ENCODE measurements at places on chromosomes 5 and 9.

- no peak for DNase-seq
Measured at GRCh38 chr5:144194144-144194543, 23.5 kb downstream of the KCTD16 start.

DNA sequence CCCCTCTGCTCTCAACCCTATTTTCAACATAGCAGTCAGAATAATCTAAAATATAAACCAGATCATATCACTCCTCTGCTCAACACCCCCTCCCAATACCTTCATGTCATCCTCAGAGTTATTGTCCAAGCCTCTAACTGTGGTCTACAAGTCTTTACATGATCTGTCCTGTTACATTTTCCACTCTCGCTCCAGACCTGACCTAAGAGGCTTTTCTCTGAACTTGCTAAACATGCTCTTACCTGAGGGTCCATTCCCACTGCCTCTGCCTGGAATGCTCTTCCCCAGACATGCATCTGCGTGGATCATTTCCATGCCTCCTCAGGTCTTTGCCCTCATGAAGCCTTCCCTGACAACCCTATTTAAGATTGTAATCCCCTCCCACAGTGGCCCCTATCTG, 12.0 kb downstream of the NIPSNAP3B start:
- DNase-seq, result no peak

DNA sequence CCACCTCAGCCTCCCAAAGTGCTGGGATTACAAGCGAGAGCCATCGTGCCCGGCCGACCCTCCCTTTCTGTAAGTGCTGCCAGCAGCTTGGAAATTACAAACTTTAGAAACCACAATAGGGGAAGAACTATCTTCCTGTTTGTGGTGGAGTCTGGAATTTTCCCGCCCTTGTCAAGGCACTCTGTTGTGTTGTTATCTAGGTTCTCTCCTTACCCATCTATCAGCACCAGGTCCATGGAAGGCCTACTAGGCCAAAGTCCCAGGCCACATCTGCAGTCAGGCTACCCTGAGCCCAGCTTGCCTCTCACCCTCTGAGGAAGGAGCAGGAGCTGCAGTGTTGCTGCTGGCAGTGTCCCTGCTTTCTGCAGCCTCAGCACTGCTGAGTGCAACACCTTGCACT, 214.9 kb downstream of the MCTP1 start:
- DNase-seq, result no peak

DNA sequence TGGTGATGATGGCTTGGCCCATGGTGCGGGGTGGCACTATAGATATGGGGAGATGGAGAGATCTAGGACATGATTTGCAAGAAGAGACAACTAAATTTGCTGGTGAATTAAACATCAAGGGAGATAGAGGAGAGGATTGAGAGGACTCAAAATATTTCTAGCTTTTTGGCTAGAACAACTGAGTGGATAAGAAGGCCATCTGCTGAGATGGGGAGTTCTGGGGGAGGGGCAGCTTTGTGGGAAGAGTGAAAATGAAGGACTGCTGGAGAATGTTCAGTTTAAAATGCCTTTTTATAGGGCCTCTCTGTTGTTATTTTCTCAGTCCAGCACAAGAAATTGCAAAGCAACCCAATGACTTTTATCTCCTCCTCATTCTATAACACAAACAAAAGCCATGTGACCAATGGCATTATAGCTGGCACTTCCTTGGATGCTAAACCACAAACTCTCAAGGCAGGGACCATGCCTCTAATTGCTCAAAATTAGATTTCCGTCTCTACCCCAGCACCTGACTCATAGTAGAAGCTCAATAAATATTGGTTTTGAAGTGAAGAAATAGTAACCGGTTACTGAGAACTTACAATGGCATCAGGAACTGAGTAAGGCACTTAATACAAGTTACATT, 29.8 kb downstream of the JAKMIP2 start:
- no peak for DNase-seq

- no peak for DNase-seq
Measured at GRCh38 chr5:114266374-114266773, 95.5 kb upstream of the KCNN2 start.

DNA sequence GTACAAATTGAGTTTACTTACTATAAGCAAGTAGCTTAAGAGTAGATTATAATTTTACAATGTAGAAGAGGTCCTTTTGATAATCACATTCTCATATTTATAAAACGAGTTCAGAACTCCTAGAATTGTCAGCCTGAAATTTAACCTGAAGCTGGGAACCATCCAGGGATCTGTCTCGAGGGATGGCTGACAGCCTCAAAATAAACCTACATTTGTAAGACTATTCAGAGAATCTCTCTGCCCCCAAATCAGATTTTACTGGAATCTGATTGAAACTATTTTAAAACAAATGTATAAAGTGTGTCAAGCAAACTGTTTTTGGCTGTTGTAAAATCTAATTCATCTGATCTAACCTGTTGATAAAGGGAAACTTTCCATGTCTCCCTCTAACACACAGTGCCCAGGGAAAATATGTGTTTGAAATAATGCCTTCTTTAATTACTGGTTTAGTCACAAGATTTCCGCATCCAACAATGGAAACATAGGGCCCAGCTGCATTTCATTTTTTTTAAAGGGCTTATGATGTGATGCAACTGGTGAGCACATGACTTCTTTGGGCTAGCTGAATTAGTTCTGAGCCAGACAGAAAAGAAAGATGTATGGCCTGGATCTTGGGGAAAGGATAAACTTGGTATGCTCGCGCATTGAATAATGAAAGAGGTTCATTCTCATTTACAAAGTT, 30.3 kb downstream of the SLC25A46 start:
- DNase-seq, result no peak

DNA sequence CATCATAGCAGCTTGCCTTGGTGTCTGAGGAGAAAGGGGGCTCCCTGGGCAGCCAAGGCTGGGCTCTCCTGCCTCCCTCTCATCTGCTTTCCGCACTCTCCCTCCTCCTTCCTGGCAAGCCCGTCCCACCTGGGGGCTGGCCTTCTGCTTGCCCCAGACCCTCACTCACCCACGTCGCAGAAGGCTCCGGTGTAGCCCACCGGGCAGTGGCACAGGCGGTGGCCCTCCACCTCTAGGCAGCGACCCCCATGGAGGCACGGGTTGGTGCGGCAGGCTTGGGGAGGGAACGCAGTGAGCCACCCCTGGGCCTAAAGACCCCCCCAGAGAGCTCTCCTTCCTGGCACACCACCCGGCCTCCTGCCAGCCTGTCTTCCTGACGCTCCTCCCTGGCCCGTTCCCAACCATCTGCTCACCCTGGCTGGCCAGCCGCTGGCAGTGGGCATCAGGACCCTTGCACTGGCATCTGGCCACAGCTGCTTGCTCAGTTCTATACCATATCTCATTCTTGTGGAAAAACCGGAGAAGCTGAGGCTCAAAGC, 4.2 kb upstream of the PFN3 start:
- DNase-seq, result no peak

- no peak for DNase-seq
Measured at GRCh38 chr5:41346609-41347008, 133.3 kb upstream of the C6 start.

DNA sequence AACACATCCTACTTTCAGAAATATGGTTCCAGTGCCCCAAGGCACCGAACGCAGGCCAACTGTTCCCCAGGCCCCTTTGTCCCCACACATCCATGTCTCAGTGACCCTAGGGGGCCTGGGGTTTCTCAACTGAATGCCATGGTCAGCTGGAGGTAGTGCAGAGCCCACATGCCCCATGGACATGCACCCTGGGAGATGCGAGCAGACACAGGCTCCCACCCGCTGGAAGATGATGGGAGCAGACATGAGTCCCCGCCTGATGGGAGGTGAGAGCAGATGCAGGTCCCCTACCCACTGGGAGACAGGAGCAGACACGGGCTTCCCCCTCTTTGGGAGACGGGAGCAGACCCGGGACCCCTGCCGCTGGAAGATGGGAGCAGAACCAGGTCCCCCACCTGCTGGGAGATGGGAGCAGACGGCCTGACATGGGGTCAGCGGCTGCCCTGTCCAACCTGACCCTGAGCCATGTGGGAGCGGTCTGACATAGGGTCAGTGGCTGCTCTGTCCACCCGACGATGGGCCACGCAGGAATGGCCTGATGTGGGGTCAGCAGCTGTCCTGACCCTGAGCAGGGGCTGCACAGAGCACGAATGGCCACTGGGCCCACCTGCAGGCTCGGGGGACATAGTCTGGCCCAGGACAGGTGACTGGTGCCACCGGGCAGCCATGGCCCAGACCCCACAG, 18.4 kb downstream of the ZDHHC11B start:
- DNase-seq, result no peak

DNA sequence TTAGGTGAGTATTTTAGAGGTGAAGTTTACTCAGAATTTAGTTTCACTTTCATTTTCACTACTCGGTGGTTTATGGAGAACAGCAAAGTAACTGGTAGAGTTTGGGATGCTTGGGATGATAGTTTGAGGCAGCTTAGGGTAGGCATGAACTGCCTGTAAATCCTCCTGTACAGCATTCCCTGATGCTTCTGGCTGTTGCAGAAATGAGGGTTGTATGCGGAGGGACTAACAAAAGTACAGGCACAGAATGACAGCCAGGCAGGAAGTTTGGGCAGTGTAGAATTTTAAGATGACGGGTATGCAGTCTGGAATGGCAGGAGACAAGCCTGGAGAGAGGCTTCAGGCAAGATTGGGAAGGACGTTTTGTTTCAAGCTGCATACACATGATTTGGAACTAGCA, 48.0 kb upstream of the FAM120AOS start:
- DNase-seq, result no peak

- DNase-seq, result no peak
Measured at GRCh38 chr5:143195491-143195890, 208.0 kb downstream of the NR3C1 start.

DNA sequence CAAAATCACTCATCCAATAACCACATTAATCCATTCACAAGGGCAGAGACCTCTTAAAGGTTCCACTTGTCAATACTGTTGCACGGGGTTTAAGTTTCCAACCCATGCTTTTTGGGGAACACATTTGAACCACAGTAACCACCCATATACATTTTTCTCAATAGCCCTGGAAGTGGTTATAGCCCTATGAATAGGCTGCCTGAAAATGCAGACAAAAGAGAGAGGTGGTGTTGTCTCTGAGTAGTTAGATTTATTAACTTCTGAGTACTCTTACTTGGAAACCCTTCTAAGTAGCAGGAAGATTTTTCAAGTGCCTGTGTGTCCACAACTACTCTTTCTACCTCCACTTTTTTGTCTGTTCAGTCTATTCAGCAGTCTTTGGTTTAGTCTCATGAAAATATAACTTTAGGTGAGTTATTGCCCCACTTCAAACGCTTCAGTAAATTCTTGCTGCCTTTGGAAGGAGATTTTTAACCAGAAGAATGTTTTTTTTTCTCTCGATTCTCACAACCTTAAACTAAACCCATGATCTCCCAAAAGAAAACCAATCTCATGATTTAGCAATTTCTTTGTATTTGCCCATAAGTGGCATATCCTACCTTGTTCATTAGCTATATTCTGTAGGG, 42.6 kb downstream of the ARHGEF28 start:
- DNase-seq, result no peak

DNA sequence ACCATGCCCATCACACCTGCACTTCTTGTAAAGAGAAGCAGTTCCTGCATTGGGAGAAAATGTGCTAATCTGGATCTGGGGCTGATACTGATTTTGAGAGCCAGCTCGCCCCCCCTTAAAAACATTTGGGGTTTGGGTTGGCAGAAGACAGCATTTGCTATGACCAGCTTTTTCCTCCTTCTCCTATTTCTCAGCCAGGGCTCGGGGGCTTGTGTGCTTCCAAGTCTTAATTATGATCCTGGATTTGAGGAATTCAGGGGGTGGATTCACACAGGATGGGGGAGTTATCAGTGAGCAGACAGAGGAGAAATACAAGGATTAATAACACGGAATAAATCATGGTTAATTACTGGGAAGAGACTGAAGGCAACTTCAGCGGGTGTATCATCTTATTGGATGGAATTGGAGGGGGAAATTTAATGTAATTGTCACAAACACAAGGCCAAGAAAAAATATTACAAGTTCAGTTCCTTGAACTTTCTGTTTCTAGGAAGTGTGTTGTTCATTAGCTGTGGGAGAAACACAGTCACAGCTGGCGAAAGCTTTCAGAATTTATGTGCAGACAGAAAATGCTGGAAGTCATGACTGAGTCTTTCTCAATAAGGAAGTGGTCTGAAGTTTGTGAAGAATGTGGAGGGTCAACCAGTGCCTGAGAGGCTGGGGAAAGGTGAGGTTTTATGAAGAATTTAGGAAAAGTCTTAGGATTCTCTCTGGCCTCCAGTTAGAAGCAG, 15.3 kb downstream of the C9orf152 start:
- no peak for DNase-seq

- DNase-seq, result no peak
Measured at GRCh38 chr5:96941140-96941539, 5.3 kb downstream of the LNPEP start.

GRCh38 chr9:18786196-18786595, 246.8 kb downstream of the SAXO1 start:
- no peak for DNase-seq

DNA sequence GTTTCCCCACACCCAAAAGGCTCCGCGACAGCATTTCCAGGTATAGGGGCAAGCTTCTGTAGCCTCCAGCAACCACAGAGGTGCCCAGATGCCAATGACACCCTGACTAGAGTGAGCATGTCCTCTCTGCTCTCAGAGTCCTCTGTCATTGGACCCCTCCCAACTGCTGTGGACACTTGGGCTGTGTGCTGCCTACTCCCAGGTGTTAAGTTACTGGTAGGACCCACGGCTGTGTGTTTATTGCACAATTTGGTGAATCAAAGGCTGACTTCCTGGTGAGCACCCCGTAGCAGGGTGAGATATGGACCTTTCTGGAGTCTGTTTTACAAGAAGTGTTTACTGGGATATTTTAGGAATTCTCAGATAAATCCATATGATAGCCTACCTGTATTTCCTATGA, 36.0 kb downstream of the SH3GL2 start:
- DNase-seq, result no peak

- no peak for DNase-seq
Measured at GRCh38 chr9:138003485-138004190, 126.1 kb downstream of the CACNA1B start.

GRCh38 chr5:15783734-15784133, 283.8 kb downstream of the FBXL7 start:
- no peak for DNase-seq

DNA sequence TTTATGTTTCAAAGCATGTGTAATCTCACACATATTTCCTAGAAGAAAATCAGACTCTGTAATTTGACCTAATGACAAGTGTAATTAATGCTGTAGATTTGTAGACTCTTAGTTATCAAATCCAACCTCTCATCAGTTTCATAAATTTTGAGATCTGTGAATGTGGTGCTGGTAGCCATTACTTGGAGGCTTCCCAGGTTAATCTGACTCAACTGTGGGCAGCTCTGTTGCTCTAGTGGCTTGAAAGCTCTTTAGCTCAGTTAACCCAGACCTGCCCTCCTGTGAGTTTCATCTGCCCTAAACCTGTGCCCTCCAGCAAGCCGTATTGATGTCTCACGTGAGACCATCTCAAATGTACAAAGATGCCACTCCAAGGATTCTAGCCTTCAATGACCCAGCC, 323.4 kb downstream of the FBXL7 start:
- DNase-seq, result no peak

Data from stimulated activated CD4-positive, alpha-beta T cell treated with anti-CD3 and anti-CD28 coated beads, Interleukin-1b, Interleukin-23, amount 100 ng/mL, for 1 hour (primary cell).